ENCODE measurements at places on chromosomes 6 and 20. TPM values are rescaled to one million over a fixed set of nuclear protein-coding genes. Genes with fewer than 3 reads are reported as not detected.

Gene SLC2A10
- total RNA-seq, result 47.4 TPM

Gene ZC3H12D
- under 0.01 TPM for total RNA-seq

Gene HLA-DQB1
- 6.5 TPM for total RNA-seq

Gene FIG4
- total RNA-seq, result 33.9 TPM

Gene ZNF343
- 6.9 TPM for total RNA-seq

Gene IRF4
- under 0.01 TPM for total RNA-seq

Gene PLEKHG1
- 0.88 TPM for total RNA-seq

Gene C6orf118
- not detected for total RNA-seq

Gene SMPDL3A
- 22.7 TPM for total RNA-seq

Gene VSX1
- not detected for total RNA-seq

Gene VGLL2
- total RNA-seq, result not detected

Gene SLC22A16
- total RNA-seq, result 0.36 TPM

Gene ADGRB3
- not detected for total RNA-seq

Gene GPSM3
- 0.88 TPM for total RNA-seq

Gene PACRG
- total RNA-seq, result 1.4 TPM

Gene BAG2
- 13.3 TPM for total RNA-seq

Gene XKR7
- total RNA-seq, result under 0.01 TPM

Gene TSPO2
- total RNA-seq, result not detected

Gene MAS1L
- not detected for total RNA-seq

Gene NKX2-4
- total RNA-seq, result not detected

Gene TLDC2
- total RNA-seq, result not detected

Gene TP53TG5
- not detected for total RNA-seq

Gene DST
- 573 TPM for total RNA-seq

Gene POPDC3
- 32.6 TPM for total RNA-seq

Gene IPCEF1
- total RNA-seq, result 0.88 TPM

Gene ARHGAP18
- 21.0 TPM for total RNA-seq

Gene BCAS4
- 2.9 TPM for total RNA-seq

Gene MUCL3
- not detected for total RNA-seq

Gene FRS3
- total RNA-seq, result 1.8 TPM

Gene TMEM200A
- 49.2 TPM for total RNA-seq
